Smooth muscle cell of the umbilical artery (primary cell): ENCODE measurements at places on chromosomes 1 and 21. TPM values are rescaled to one million over a fixed set of nuclear protein-coding genes. Genes with fewer than 3 reads are reported as not detected.

The KCNE1 gene
- total RNA-seq: 0.18 and 0.30 TPM in 2 replicates

The CRP gene
- total RNA-seq: not detected in 2 replicates

The FAM177B gene
- total RNA-seq: not detected in 2 replicates

The DTL gene
- total RNA-seq: 1.8 and 8.0 TPM in 2 replicates

The DARS2 gene
- 14.0 and 27.9 TPM in 2 replicates for total RNA-seq

The C1orf159 gene
- 4.8 and 7.1 TPM in 2 replicates for total RNA-seq
